Suppressor macrophage treated with lipopolysaccharide for 1 hour (primary cell): ENCODE measurements at places on chromosomes 3 and 15.
A peak's percentile ranks its signal among the peaks of the same experiment; 100 is the strongest.

GRCh38 chr15:81575436-81576123 lies 201.6 kb upstream of the TMC3 start:
- DNase-seq = no peak

- DNase-seq = no peak
Measured at GRCh38 chr3:111971533-111972130, 7.2 kb upstream of the ABHD10 start.

DNA sequence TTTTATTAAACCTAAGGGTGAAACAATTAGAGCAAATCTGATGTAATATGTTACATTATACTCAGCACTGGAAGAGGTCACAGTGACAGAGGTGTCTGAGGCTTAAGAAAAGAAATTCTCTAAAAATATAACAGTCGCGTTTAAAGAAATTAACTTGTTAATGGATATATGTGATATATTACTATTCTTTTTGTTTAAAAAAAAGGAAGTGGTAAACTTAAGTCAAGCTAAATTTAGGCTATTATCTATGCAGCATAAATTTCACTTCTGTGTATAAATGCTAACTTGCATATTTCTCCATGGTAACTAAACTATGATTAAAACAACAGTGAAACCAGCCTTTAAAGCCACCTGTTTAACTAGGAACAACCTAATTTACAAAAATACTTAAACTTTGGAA lies 191.3 kb downstream of the FOXP1 start:
- DNase-seq = peak; percentile 51

- no peak for DNase-seq
Measured at GRCh38 chr15:81101894-81102815, 31.9 kb upstream of the CFAP161 start.

DNA sequence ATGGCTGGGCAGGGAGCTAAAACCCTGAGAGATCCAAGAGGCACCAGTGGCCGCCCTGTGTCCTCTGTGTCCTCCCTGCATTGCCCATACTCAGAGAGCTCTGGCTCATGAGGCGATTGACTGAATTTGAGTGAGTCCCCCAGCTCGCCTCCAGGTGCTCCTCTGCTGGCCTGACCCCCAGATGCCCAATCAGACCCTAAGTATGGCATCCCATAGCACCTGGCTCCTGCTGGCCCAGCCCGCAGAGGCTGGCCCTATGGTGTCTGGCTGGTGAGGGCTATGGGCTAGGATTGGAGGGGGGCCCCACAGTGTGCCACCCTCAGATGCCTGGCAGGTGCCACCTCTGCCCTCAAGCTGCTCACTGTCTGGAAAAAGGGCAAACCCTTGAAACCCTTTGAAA lies 1.6 kb upstream of the TKT start:
- DNase-seq = no peak

GRCh38 chr3:4581124-4581424 lies 87.9 kb downstream of the ITPR1 start:
- DNase-seq = no peak

GRCh38 chr15:55707518-55707917 lies 35.4 kb downstream of the PRTG start:
- no peak for DNase-seq

GRCh38 chr15:63308947-63309346 lies 31.5 kb downstream of the APH1B start:
- no peak for DNase-seq

- DNase-seq = no peak
Measured at GRCh38 chr3:76986876-76987474, 52.9 kb upstream of the ROBO2 start.

DNA sequence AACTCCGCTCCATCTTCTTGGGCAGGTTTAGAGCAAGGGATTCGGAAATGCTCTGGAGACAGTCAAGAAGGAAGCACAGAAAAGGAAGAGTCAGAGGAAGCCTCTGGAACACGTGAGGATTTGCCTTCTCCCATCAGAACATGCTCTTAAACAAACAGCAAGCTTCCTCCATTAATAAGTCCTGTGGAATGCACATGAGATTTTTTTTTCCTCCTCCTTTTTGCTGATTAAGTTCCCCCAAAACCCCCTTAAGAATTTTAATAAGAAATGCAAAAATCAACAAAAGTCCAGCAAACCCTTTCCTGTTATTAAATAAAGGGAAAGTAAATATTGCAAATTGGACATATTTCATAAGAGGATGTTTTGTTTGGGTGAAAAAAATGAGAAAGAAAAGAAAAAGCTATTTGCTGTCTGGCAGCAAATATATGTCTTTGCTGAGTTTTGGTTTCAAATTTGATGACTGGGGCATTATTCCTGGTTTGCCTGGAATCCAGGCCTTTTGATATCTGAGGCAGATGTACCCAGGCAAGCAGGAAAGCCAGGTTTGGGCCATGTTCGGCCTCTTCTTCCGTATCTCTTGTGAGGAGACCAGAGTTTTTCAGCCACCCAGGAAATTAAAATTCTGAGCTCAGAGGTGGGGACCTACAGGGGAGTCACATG lies 7.9 kb upstream of the TSEN2 start:
- DNase-seq = peak; percentile 65

- no peak for DNase-seq
Measured at GRCh38 chr3:172280406-172281051, 167.7 kb downstream of the GHSR start.

GRCh38 chr15:40416056-40416455 lies 10.5 kb downstream of the IVD start:
- no peak for DNase-seq
